Astrocyte (in vitro differentiated cells and primary cell): ENCODE measurements at places on chromosomes 5 and 9. TPM values are rescaled to one million over a fixed set of nuclear protein-coding genes. Genes with fewer than 3 reads are reported as not detected.

The ANKRD55 gene
- total RNA-seq, result not detected in 2 replicates

GRCh38 chr5:113776168-113776567 is 262.7 kb downstream of the YTHDC2 start:
- no peak overlapping the region for H3K4me3 ChIP-seq
- H3K27me3 ChIP-seq, result no peaks in the 10 kb centered on the region
- H3K4me1 ChIP-seq, result no peaks in the 10 kb centered on the region
- H3K27ac ChIP-seq, result no peak overlapping the region

The IFNB1 gene
- total RNA-seq, result 2.5 and 3.2 TPM in 2 replicates

- no peaks in the 10 kb centered on the region for H3K27me3 ChIP-seq
- H3K4me3 ChIP-seq, result no peak overlapping the region
- H3K27ac ChIP-seq, result no peak overlapping the region
- peak; percentile 80 for DNase-seq
Measured at GRCh38 chr9:6055216-6055615, 39.8 kb upstream of the RANBP6 start.

- H3K27me3 ChIP-seq, result no peaks in the 10 kb centered on the region
- H3K4me1 ChIP-seq, result peaks cover 5% of the 10 kb centered on the region
- no peak overlapping the region for H3K4me3 ChIP-seq
- no peak for DNase-seq
- peaks cover 32% of the 10 kb centered on the region for H3K36me3 ChIP-seq
- H3K27ac ChIP-seq, result no peak overlapping the region
Measured at GRCh38 chr5:53095931-53096525, 13.5 kb downstream of the MOCS2 start.

GRCh38 chr5:102946971-102947370 is 173.0 kb downstream of the GIN1 start:
- H3K27ac ChIP-seq, result no peak overlapping the region
- H3K4me1 ChIP-seq, result no peaks in the 10 kb centered on the region
- H3K27me3 ChIP-seq, result no peaks in the 10 kb centered on the region

The FBXL7 gene
- total RNA-seq, result 21.0 and 22.4 TPM in 2 replicates

- H3K27ac ChIP-seq, result no peak overlapping the region
- H3K27me3 ChIP-seq, result no peaks in the 10 kb centered on the region
- no peak overlapping the region for H3K4me3 ChIP-seq
- DNase-seq, result no peak
- H3K36me3 ChIP-seq, result no peaks in the 10 kb centered on the region
Measured at GRCh38 chr9:106393226-106393625, 469.7 kb upstream of the ZNF462 start.

- no peak overlapping the region for H3K4me3 ChIP-seq
- peaks cover 3% of the 10 kb centered on the region for H3K4me1 ChIP-seq
- no peaks in the 10 kb centered on the region for H3K36me3 ChIP-seq
- no peaks in the 10 kb centered on the region for H3K27me3 ChIP-seq
Measured at GRCh38 chr9:125694478-125694877, 12.5 kb downstream of the MAPKAP1 start.

DNA sequence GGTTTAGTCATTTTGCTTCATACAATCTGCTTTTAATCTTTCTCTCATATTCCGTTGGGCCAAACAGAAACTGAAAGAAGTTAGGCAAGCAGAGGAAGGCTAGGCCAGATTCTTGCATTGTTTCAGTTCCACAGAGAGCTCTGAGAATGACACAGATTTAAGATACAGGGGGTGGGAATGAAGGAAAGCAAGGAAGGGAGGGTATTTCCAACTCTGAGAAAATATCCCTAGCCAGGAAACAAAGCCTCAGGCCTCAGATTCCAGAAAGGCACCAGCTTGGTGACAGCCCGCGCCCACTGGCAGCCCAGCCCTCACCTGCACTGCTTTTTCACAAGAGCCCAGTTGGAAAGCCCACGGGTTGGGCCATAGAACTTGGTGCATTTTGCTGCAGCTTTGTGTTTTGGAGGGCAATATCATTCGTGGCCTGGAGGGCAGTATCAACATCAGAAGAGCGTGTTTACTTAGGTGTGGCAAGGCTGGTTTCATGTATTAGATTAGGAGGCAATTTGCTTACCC is 63.5 kb downstream of the ENC1 start:
- no peaks in the 10 kb centered on the region for H3K36me3 ChIP-seq
- H3K27me3 ChIP-seq, result no peaks in the 10 kb centered on the region
- peaks cover 20% of the 10 kb centered on the region for H3K4me1 ChIP-seq
- H3K4me3 ChIP-seq, result no peak overlapping the region
- H3K27ac ChIP-seq, result peak overlapping the region; percentile 86

GRCh38 chr5:181037365-181037861 is 2.7 kb upstream of the BTNL9 start:
- H3K4me1 ChIP-seq, result no peaks in the 10 kb centered on the region
- no peak for DNase-seq
- H3K4me3 ChIP-seq, result no peak overlapping the region
- no peak overlapping the region for H3K27ac ChIP-seq
- peaks cover 3% of the 10 kb centered on the region for H3K27me3 ChIP-seq
- H3K36me3 ChIP-seq, result no peaks in the 10 kb centered on the region

- H3K4me1 ChIP-seq, result no peaks in the 10 kb centered on the region
- H3K27me3 ChIP-seq, result no peaks in the 10 kb centered on the region
- no peak overlapping the region for H3K27ac ChIP-seq
Measured at GRCh38 chr9:7739595-7739994, 60.0 kb downstream of the DMAC1 start.

The TTF1 gene
- total RNA-seq, result 13.2 and 13.3 TPM in 2 replicates
